ENCODE measurements at places on chromosomes 3 and 15.

- DNase-seq: no peak
These were observed 45.7 kb upstream of the ADGRG7 start for GRCh38 chr3:100563652-100564211.

DNA sequence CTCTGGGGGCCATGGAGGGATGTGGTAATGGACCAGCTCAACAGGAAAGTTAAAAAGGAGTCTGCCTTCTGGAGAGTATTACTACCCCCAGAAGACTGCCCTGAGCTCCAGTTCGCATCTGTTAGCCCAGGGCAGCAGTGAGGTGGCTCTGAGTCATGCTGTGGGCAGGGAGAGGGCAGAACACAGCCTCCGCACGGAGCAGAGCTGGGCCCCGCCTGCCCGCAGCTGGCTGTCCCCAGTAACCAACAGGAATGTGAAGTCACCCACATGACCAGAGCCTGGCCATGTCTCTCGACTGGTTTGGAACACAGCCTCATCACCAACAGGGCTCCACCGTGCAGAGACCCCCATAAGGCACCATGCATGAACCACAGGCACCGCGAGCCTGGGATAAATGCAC lies 62.1 kb downstream of the CYFIP1 start:
- DNase-seq: no peak

GRCh38 chr3:10376353-10376752 lies 55.4 kb upstream of the SEC13 start:
- DNase-seq: no peak

DNA sequence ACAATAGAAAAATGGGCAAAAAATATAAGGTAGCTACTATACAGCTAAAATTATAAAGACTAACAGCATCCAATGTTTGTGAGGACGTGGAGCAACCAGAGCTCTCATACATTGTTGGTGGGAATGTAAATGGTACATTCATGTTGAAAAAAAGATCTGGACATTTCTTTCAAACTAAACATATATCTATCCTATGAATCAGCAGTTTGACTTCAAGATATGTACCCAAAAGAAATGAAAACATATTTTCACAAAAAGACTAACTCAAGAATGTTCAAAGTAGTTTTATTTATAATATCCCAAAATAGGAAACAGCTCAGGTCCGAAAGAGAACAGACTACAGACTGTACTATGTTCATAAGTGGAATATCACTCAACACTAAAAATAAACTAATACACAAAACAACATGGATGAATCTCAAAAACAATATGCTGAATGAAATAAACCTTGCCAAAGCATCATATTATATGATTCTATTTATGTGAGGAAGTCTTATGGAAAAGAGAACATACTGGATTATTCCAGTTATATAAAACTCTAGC lies 8.8 kb upstream of the TTBK2 start:
- no peak for DNase-seq
